Fibroblast of skin of right biceps (primary cell): ENCODE measurements at places on chromosomes 3 and 15.

DNA sequence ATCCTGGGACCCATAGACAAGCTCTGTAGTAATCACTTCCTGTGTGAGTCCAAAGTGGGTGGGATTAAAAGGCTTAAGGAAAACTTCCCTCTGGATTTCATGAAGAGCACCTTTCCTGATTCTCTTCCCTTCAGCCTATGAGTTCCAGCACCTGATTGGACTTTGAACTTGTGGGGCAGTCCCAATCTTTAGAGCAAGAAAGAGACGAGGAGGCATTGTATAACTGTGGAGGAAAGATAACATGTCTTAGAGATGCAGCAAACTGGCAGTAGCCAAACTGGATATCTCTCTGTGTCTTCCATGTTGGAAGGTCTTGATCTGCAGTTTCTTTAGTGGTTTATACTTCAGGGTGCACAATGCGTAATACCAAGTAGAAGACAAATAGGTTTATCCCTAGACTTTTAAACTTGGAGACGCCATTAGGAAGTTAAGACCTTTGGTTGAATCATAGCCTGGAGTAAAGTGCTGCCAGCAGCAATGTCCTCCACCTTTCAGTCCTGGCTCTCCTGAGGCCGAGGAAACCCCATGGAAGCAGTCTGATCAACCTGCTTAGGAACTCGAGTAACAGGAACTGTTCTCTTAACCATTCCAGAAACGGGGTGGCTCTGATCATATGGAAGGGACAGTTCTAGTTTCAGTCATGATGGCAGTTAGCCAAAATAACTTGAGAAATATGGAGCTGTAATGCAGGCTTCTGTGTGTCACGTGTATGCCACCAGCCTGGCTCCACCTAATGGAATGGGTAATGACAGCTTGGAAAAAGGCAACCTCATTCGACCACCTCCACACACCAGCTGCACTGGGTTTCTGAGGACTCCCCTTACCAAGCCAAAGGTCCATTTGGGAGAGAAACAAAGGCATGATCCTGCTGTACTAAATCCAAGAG, 4.7 kb downstream of the EIF1B start:
- peak; percentile 15 for DNase-seq

GRCh38 chr3:42505849-42506410, 3.5 kb downstream of the VIPR1 start:
- no peak for DNase-seq

DNA sequence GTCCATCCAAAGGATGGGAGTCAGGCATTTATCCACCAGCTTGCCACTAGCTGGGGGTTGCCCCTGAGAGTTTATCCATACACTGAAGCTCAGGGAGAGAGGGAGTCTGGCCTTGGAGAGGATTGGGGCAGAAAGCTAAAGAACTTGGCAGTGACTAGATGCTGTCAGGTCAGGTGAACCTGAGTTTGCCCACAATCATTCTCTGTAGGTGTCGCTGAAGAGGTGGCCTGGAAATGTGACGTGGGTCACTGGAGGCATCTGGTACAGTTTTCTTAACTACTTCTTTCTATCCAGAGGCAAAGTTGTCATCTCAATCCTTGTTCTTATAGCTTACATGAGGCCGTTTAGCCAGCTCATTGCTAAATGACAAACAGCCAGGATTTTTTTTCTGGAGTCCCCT, 298.0 kb upstream of the CTNNB1 start:
- no peak for DNase-seq

GRCh38 chr15:36501063-36501678, 78.3 kb upstream of the CDIN1 start:
- peak; percentile 83 for DNase-seq

- DNase-seq: no peak
These were observed 229.9 kb upstream of the TRIM42 start for GRCh38 chr3:140448001-140448400.
